ENCODE measurements at places on chromosomes 2 and 18. TPM values are rescaled to one million over a fixed set of nuclear protein-coding genes. Genes with fewer than 3 reads are reported as not detected.

DNA sequence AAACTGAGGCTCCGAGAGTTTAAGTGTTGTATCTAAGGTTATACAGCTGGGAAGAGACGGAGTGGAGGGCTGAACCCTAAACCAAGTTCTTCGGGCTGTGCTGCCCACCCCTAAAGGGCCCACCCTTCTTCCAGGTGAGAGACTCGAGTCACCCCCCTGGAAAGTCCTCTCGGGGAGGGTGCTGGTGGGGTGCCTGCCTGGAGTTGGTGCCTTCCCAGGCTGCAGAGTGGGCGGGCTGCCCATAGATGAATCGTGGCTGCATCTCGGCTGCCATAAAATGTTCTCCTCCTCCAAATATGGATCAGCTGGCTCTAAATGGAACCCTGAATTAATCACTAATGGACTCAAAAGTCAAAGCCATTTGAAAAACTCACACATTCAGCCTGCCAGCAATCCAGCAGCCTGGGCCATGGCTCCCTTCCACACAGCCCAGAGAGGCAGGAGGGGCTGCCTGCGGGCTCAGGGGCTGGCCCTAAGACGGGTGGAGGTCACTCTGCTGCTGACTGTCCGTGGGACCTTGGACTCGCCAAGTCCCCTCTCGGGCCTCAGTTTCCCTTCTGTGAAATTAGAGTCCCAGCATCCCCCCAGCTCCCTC, 7.7 kb downstream of the CIB4 start:
- no peak for DNase-seq

Gene REG3A
- not detected for total RNA-seq

- DNase-seq: no peak
Observed at GRCh38 chr2:237132799-237133198, 47.1 kb downstream of the COPS8 start.

Gene TYMS
- total RNA-seq: 281 TPM

Gene KYNU
- total RNA-seq: not detected

DNA sequence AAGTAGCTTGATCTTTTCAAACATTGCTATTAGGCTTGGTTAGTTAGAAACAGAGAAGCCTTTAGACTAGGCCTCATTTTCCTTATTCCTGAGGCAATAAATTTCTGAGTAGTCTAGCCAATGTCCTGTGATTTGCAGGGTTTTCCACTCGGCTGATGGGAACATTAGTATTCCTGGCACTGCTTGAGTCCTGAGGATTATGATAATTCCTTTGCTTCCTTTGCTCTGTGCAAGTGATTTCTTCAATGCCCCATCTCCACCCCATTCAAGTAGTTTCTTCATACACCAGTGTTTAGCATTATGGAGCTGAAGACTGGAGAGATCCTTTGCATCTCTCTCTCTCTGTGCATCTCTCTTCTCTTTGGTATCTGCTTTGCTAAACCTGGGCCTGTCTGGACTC, 14.3 kb upstream of the SLC4A10 start:
- DNase-seq: no peak

GRCh38 chr2:209526561-209526960, 102.7 kb downstream of the MAP2 start:
- DNase-seq: no peak

GRCh38 chr18:79786786-79787526, 10.8 kb upstream of the KCNG2 start:
- DNase-seq: no peak
